ENCODE measurements at places on chromosomes 2 and 18. TPM values are rescaled to one million over a fixed set of nuclear protein-coding genes. Genes with fewer than 3 reads are reported as not detected.

The EFR3B gene
- total RNA-seq: 0.49 TPM

The ZCCHC2 gene
- total RNA-seq: 21.5 TPM

The UGT1A3 gene
- not detected for total RNA-seq

The MC5R gene
- total RNA-seq: not detected

The AQP12A gene
- total RNA-seq: not detected

The CAPN13 gene
- not detected for total RNA-seq

The PLB1 gene
- total RNA-seq: under 0.01 TPM

The ACTG2 gene
- total RNA-seq: not detected

The HOXD3 gene
- 7.6 TPM for total RNA-seq

The TRIM43 gene
- total RNA-seq: not detected

The TMEFF2 gene
- total RNA-seq: under 0.01 TPM
